C1 segment of cervical spinal cord (tissue), 14 donors: ENCODE measurements at places on chromosomes 4 and X.

- DNase-seq, result no peak
Observed at GRCh38 chr4:11743236-11743635, 314.5 kb upstream of the HS3ST1 start.

- no peak for DNase-seq
Observed at GRCh38 chrX:37787423-37787869, 7.6 kb downstream of the CYBB start.

DNA sequence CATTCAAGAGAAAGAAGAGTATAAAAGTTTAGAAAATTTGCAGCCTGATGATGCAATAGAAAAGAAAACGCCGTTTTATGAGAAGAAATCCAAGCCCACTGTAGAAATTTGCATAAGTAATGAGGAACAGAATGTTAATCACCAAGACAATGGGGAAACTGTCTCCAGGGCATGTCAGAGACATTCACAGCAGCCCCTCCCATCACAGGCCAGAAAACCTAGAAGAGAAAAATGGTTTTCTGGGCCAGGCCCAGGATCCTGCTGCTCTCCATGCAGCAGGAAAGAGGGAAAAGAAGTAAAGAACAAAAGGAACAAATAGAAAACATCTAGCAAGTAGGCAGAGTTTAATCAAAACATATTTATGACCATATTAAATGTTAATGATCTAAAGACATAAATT is 119.0 kb downstream of the ANKRD50 start:
- DNase-seq, result no peak

- DNase-seq, result no peak
Observed at GRCh38 chrX:72100824-72101351, 30.8 kb downstream of the RTL5 start.

DNA sequence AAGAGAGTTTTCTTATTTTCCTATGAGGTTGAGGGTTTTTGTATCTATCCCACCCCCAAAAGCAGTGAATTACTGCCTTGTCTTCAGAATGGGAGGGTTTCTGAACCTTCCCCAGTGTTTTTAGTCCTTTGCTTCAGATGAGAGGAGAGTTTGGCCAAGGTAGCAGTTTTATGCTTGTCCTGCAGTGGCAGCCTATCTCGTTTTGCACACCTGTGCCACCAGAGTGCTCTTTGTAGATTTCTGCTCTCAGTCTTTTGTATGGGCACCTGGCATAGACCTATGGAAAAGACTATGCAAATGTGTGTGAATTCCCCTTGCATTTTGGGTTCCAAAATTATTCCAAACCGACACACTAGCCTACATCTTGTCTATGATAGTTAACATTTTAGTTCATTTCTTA is 5.8 kb downstream of the TBC1D19 start:
- DNase-seq, result no peak
